ENCODE measurements at places on chromosomes 2 and 18.

- no peak for DNase-seq
- H3K27ac ChIP-seq: no peak overlapping the region
- peaks cover 9% of the 10 kb centered on the region for H3K4me1 ChIP-seq
- no peak overlapping the region for H3K4me3 ChIP-seq
- H3K27me3 ChIP-seq: no peaks in the 10 kb centered on the region
Measured at GRCh38 chr2:105488285-105488684, 89.4 kb upstream of the FHL2 start.

DNA sequence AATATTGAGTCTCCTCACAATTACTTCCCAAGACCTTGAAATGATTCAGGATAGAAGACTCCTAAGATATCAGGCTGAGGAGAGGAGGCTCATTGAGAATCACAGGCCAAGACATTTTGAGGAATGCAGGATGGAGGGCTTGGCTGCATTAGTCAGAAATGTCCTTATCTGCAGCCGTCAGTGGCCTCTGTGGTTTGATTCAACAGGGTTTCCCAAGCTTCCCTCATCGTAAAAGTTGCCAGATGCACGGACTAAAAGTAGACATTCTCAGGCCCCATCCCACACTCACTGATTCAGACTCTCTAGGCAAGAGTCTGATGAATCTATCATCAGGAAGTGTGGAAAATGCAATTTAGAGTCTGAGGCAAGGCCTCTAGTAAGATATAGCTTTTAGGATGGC lies 34.0 kb upstream of the TMEM178A start:
- no peak overlapping the region for H3K4me3 ChIP-seq
- no peak overlapping the region for H3K27ac ChIP-seq
- no peaks in the 10 kb centered on the region for H3K4me1 ChIP-seq
- H3K27me3 ChIP-seq: no peaks in the 10 kb centered on the region
- no peaks in the 10 kb centered on the region for H3K36me3 ChIP-seq

GRCh38 chr2:215531284-215531683 lies 95.4 kb upstream of the FN1 start:
- peak; percentile 52 for DNase-seq
- peak overlapping the region; percentile 52 for H3K27ac ChIP-seq
- no peaks in the 10 kb centered on the region for H3K4me1 ChIP-seq

- no peaks in the 10 kb centered on the region for H3K27me3 ChIP-seq
- no peak overlapping the region for H3K4me3 ChIP-seq
- DNase-seq: no peak
- no peaks in the 10 kb centered on the region for H3K36me3 ChIP-seq
- no peaks in the 10 kb centered on the region for H3K4me1 ChIP-seq
Measured at GRCh38 chr18:13401404-13401803, 182.8 kb downstream of the LDLRAD4 start.

DNA sequence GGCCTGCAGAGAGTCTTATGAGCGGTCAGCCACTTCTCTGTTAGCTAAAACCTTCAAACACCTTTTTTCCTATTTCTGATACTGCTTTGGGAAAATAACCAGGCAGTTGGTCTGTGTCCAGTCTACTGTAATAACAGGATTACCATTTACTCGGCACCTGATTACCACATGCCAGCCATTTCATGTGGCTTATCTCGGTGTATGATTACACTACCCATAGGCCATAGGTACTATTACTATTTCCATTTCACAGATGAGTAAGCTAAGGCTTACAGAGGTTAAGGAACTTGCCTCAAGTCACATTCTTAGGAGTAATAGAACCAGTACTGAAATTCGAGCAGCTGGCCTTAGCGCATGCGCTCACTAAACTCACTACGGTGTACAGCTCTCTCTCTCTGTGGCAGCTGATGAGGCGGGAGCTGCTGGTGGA lies 147.2 kb upstream of the L3MBTL4 start:
- no peak for DNase-seq
- H3K4me3 ChIP-seq: no peak overlapping the region
- H3K27ac ChIP-seq: no peak overlapping the region
- H3K36me3 ChIP-seq: no peaks in the 10 kb centered on the region
- peaks cover 1% of the 10 kb centered on the region for H3K4me1 ChIP-seq
- H3K27me3 ChIP-seq: no peaks in the 10 kb centered on the region

- no peak overlapping the region for H3K4me3 ChIP-seq
- no peak for DNase-seq
- H3K36me3 ChIP-seq: no peaks in the 10 kb centered on the region
- H3K4me1 ChIP-seq: no peaks in the 10 kb centered on the region
Measured at GRCh38 chr2:198044777-198045176, 240.4 kb downstream of the PLCL1 start.

GRCh38 chr2:212427638-212428037 lies 111.0 kb downstream of the ERBB4 start:
- H3K27me3 ChIP-seq: no peaks in the 10 kb centered on the region
- H3K27ac ChIP-seq: no peak overlapping the region
- no peak for DNase-seq
- H3K4me3 ChIP-seq: no peak overlapping the region

- H3K4me3 ChIP-seq: no peak overlapping the region
- no peaks in the 10 kb centered on the region for H3K27me3 ChIP-seq
- H3K4me1 ChIP-seq: peaks cover 11% of the 10 kb centered on the region
- no peaks in the 10 kb centered on the region for H3K36me3 ChIP-seq
- DNase-seq: no peak
Measured at GRCh38 chr2:100279586-100280534, 42.4 kb downstream of the LONRF2 start.

DNA sequence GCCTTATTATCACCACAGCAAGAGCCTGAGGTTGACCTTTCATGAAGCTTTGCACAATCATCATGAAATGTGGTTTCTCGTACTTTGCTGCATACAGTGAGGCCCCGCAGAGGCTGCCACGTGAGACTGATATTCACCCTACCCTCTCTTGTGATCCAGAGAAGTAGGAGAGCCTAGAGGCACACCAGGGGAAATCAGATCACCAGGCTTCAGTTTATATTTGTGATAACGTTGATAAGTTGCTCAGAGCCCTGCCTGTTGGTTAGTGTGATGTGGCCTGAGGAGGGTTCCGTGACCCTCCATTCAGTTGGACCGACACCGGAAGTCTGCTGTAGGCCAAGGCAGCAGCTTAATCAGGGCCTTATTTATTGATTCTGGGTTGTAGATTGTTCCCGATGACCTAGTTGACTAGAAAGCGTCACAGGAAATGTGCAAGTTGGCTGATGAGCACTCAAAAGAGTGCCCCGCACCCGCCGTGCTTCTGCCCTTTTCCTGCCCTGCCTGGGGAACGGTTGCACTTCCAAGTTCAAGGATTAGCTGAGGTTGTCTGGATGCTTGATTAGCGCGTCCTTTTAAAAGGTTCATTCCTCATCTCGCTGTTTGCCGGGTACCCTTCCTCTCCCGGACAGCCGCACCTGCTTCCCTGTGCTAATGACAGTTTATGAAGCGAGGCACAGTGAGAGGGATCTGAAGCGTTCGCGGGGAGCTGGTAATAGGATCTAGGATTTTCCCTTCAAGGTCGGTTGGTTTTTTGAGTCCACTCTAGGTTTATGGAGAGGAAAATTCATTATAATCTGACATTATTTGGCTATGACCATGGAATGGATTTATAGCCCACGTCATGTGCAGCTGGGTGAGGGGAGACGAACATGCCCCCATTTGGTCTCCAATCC lies 146.4 kb downstream of the SH3RF3 start:
- H3K4me3 ChIP-seq: no peak overlapping the region
- H3K27me3 ChIP-seq: peaks cover 3% of the 10 kb centered on the region
- DNase-seq: no peak
- H3K27ac ChIP-seq: no peak overlapping the region
- peaks cover 4% of the 10 kb centered on the region for H3K36me3 ChIP-seq
- peaks cover 12% of the 10 kb centered on the region for H3K4me1 ChIP-seq

DNA sequence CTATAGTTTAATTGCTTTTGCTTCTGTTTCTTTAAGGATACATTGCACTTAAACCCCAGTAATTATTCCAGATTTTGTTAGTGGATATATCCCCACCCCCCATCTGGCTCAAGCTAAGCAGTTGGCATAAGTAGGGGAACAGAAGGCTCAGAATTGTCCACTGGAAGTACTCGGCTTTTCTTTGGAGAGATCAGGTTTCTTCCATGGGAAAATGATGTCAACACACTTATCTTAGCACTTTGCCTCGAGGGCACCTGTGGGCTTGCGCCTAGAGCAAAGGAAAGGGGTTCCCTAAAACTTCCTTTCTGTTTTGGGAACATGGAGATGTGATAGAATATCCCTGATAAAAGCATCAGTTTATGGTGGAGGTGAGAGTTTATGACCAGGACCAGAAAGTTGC lies 130.6 kb downstream of the FMNL2 start:
- no peak overlapping the region for H3K4me3 ChIP-seq
- H3K27me3 ChIP-seq: no peaks in the 10 kb centered on the region
- no peaks in the 10 kb centered on the region for H3K36me3 ChIP-seq
- DNase-seq: no peak
- peaks cover 8% of the 10 kb centered on the region for H3K4me1 ChIP-seq

DNA sequence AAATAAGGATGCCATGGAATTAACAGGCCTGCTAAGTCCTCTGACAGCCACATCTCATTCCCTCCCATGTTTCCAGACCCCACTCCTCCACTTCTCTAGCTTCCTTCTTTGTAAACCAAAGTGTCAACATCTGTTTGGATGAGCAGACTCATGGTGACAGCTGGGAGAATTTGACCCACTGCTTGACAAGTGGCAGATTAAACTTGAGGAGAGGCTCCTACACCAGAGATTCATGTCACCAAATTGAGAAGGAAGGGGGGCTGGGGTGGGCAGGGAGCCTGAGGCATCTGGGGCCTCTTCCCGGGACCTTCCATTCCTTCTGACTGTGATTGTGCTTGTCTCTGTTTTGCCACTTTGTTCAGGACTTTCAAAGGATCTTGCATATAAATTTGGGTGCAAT lies 41.0 kb upstream of the IGFBP5 start:
- no peak overlapping the region for H3K4me3 ChIP-seq
- H3K4me1 ChIP-seq: no peaks in the 10 kb centered on the region
- peaks cover 16% of the 10 kb centered on the region for H3K27me3 ChIP-seq
- no peaks in the 10 kb centered on the region for H3K36me3 ChIP-seq

GRCh38 chr18:10579079-10579867 lies 53.4 kb downstream of the NAPG start:
- H3K27ac ChIP-seq: no peak overlapping the region
- peaks cover 6% of the 10 kb centered on the region for H3K4me1 ChIP-seq
- peak; percentile 29 for DNase-seq
- H3K36me3 ChIP-seq: no peaks in the 10 kb centered on the region

- H3K4me3 ChIP-seq: no peak overlapping the region
- peak; percentile 98 for DNase-seq
- no peaks in the 10 kb centered on the region for H3K27me3 ChIP-seq
- H3K36me3 ChIP-seq: no peaks in the 10 kb centered on the region
- peaks cover 4% of the 10 kb centered on the region for H3K4me1 ChIP-seq
Measured at GRCh38 chr2:172693037-172693436, 42.6 kb upstream of the RAPGEF4 start.

DNA sequence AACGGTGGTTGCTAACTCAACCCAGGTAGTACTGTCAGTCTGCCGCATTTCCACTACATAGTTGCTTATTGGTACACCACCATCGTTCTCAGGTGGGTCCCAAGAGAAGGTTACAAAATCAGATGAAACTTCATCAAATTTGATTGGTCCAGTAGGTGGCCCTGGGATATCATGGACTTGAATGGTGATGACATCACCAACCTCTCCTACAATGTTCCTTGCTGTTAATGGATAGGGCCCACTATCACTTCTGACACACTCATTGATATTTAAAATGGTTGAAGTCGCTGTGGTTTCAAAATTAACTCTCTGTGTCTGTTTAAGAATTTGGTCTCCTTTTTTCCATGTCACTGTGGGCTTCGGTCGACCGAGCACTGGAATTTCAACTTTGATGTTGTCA lies 94.5 kb downstream of the PLEKHA3 start:
- H3K27me3 ChIP-seq: no peaks in the 10 kb centered on the region
- DNase-seq: no peak
- no peak overlapping the region for H3K4me3 ChIP-seq
- H3K27ac ChIP-seq: no peak overlapping the region

- no peak overlapping the region for H3K4me3 ChIP-seq
- H3K27ac ChIP-seq: no peak overlapping the region
- DNase-seq: no peak
- H3K4me1 ChIP-seq: peaks cover 2% of the 10 kb centered on the region
Measured at GRCh38 chr2:212911011-212911410, 240.4 kb downstream of the IKZF2 start.

DNA sequence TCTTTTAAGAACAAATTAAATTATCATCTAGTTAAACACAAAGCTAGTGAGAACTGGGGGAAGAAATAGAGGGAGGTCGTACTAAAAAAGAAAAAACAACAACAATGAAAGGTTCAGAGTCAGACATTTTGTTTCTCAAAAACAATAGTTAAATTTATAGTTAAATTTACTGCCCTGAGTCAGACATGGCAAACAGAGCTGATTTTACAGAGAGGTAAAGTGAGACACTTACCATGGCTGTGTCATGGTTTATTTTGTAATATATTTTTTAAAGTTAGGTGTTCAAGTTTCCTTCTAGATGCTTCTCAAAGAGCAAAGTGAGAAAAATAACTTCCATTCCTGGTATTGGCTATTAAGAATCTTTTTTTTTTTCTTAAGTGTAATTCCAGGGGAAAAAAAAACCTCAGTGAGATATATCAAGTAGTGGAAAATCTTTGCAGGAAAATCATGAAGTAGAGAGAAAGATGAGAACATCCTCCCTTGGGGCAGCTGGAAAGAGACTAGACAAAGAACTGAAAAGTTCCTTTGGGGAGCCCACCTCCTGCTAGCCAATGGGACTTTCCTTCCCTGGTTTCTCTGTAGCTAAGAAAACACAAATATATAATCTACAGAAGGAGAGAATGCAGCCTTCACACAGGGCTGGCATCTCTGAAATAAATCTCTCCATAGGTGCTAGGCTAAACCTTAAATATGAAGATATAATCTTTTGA lies 12.3 kb downstream of the KLF7 start:
- peaks cover 19% of the 10 kb centered on the region for H3K4me1 ChIP-seq
- H3K27ac ChIP-seq: no peak overlapping the region
- no peak for DNase-seq
- H3K36me3 ChIP-seq: no peaks in the 10 kb centered on the region
- H3K4me3 ChIP-seq: no peak overlapping the region

DNA sequence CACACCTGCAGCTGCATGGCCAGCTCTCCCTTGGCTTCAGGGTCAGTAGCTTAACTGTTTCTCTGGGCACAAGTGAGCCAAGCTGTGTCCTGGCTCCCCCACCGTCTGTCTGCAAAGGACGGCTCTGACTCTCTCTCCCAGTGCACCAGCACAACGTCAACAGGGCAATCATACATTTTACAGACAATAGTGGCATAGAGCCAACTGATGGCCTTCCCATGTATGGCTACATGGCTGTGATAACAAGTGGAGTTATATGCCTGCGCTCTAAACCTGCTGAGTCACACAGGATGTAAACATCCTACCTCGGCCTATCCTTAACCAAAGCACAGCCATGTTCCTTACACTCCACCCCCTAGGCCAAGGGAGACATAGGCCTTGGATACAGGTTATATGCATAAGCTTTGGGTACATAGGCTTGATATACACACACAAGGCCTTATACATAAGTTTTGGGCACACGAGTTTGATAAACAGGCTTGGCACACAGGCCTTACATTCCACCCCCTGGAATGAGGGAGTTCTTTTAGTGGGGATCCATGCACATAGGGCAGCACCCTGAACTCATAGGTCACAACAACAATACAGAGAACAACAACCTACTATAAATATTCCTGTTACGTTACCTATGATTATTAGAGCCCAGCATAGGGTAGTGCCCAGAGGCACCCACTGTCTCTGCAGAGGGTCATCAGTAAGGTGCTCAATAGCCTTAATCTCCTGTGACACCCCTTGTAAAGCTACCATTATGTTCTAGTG lies 17.7 kb downstream of the PHOSPHO2 start:
- H3K4me1 ChIP-seq: peaks cover 5% of the 10 kb centered on the region
- H3K36me3 ChIP-seq: no peaks in the 10 kb centered on the region
- DNase-seq: no peak
- no peaks in the 10 kb centered on the region for H3K27me3 ChIP-seq
- no peak overlapping the region for H3K27ac ChIP-seq

- H3K4me3 ChIP-seq: peak overlapping the region; percentile 69
- no peak for DNase-seq
- no peak overlapping the region for H3K27ac ChIP-seq
- H3K36me3 ChIP-seq: no peaks in the 10 kb centered on the region
- H3K4me1 ChIP-seq: no peaks in the 10 kb centered on the region
Measured at GRCh38 chr2:91442246-91442905, 2750.9 kb downstream of the RPIA start.

Data from mesenchymal stem cell (in vitro differentiated cells and primary cell).